CD8-positive, alpha-beta memory T cell (primary cell): ENCODE measurements at places on chromosomes 5 and 9. TPM values are rescaled to one million over a fixed set of nuclear protein-coding genes. Genes with fewer than 3 reads are reported as not detected.

- H3K4me3 ChIP-seq: no peak overlapping the region
- H3K36me3 ChIP-seq: no peaks in the 10 kb centered on the region
- H3K27ac ChIP-seq: no peak overlapping the region
- peaks cover 49% of the 10 kb centered on the region for H3K4me1 ChIP-seq
Observed at GRCh38 chr9:135890190-135891026, 16.9 kb downstream of the CAMSAP1 start.

GRCh38 chr9:79054500-79054899, 517.3 kb upstream of the TLE4 start:
- DNase-seq: no peak
- no peaks in the 10 kb centered on the region for H3K27me3 ChIP-seq
- no peak overlapping the region for H3K27ac ChIP-seq
- no peak overlapping the region for H3K4me3 ChIP-seq
- no peaks in the 10 kb centered on the region for H3K36me3 ChIP-seq
- H3K4me1 ChIP-seq: no peaks in the 10 kb centered on the region

- H3K36me3 ChIP-seq: no peaks in the 10 kb centered on the region
- no peak for DNase-seq
- no peaks in the 10 kb centered on the region for H3K4me1 ChIP-seq
- H3K27ac ChIP-seq: no peak overlapping the region
- no peaks in the 10 kb centered on the region for H3K27me3 ChIP-seq
Observed at GRCh38 chr5:43772764-43773477, 169.9 kb downstream of the NNT start.

Gene GEMIN5
- 10.8 TPM for polyA plus RNA-seq

Gene CCNO
- 0.12 TPM for polyA plus RNA-seq

GRCh38 chr9:97506306-97506705, 4.8 kb downstream of the TMOD1 start:
- no peak overlapping the region for H3K4me3 ChIP-seq
- H3K36me3 ChIP-seq: no peaks in the 10 kb centered on the region
- peaks cover 8% of the 10 kb centered on the region for H3K4me1 ChIP-seq
- H3K27me3 ChIP-seq: peaks cover 13% of the 10 kb centered on the region

GRCh38 chr5:10934783-10935355, 173.8 kb upstream of the DAP start:
- no peaks in the 10 kb centered on the region for H3K36me3 ChIP-seq
- H3K4me1 ChIP-seq: no peaks in the 10 kb centered on the region
- H3K4me3 ChIP-seq: no peak overlapping the region
- DNase-seq: no peak
- H3K27me3 ChIP-seq: no peaks in the 10 kb centered on the region

DNA sequence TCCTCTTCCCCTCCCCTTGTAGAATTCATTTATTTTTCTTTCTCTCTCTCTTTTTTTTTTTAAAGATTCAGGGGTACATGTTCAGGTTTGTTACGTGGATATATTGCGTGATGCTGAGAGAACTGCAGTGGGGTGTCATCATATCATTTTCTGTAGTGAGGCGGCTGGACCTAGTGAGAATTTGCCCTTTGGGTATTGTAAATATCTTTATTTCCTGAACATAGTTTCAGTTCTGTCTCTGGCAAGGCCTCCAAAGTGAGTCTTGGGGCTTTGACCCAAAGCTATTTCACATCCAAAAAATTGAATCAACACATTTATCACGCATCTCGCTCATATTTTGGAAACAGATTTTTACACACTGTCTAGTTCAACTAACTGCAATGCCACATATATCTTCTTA, 25.4 kb upstream of the MYOT start:
- H3K27me3 ChIP-seq: no peaks in the 10 kb centered on the region
- no peaks in the 10 kb centered on the region for H3K4me1 ChIP-seq
- no peaks in the 10 kb centered on the region for H3K36me3 ChIP-seq
- no peak overlapping the region for H3K4me3 ChIP-seq
